ENCODE measurements at places on chromosomes 13 and 19. TPM values are rescaled to one million over a fixed set of nuclear protein-coding genes. Genes with fewer than 3 reads are reported as not detected.
A peak's percentile ranks its signal among the peaks of the same experiment; 100 is the strongest.

DNA sequence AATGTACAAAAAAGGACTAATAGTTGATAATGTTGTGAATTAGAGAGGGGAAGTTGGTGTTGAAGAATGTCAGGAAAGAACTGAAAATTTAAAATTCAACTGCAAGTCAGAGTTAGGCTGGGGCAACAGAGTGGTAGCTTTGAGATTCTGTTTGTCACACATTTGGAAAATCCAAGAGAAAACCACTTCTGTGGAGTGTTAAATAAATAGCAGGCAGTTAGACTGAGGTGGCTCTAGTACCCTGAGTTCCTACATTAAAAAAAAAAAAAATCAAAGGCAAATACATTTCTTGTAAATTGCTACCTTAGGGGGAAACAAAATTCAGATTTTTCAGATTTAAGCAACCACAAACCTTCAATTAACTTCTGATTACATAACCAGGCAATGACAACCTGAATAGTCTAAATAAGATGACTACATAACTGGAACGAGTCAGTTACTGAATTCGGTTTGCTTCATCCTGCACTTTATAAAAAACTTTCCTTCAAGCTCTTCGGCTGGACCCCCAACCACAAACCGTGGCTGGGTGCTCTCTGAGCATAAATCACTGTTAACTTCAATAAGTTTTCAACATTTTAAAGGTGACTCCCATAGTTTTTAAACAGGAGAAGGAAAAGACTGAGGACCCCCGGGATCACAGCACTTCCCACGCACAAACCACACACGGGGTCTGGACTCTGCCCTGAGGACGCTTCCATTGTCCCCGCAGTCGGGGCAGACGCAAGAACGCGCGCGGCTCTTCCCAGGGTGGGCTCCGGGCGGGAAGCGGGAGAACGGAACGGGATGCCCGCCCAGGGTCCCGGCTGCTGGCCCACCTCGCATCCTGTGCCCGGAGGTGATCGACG is 725 bp downstream of the ZNF682 start:
- no peak for DNase-seq

The GNG8 gene
- total RNA-seq: not detected

- DNase-seq: no peak
These were observed 6.1 kb downstream of the NXNL1 start for GRCh38 chr19:17454576-17455071.

DNA sequence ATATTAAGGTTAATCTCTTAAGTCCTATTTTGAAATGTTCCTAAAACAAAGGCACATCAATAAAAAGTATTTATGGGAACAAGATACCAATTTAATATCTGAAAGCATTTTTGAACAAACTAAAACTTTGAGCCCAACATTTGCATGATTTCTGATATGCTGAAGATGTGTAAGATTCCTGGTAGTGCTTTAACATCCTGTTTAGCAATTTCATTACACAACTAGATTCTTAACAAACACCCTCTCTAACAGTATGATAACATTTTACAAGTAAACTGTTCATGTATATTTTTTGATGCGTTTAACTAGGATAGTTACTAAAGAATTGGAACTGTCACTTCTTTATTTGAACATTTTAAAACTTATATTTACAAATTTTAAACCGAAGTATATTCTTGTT is 63.9 kb downstream of the DACH1 start:
- DNase-seq: no peak

The PCSK4 gene
- total RNA-seq: 0.33 TPM

GRCh38 chr13:49219647-49220035 is 497 bp upstream of the MLNR start:
- DNase-seq: no peak

DNA sequence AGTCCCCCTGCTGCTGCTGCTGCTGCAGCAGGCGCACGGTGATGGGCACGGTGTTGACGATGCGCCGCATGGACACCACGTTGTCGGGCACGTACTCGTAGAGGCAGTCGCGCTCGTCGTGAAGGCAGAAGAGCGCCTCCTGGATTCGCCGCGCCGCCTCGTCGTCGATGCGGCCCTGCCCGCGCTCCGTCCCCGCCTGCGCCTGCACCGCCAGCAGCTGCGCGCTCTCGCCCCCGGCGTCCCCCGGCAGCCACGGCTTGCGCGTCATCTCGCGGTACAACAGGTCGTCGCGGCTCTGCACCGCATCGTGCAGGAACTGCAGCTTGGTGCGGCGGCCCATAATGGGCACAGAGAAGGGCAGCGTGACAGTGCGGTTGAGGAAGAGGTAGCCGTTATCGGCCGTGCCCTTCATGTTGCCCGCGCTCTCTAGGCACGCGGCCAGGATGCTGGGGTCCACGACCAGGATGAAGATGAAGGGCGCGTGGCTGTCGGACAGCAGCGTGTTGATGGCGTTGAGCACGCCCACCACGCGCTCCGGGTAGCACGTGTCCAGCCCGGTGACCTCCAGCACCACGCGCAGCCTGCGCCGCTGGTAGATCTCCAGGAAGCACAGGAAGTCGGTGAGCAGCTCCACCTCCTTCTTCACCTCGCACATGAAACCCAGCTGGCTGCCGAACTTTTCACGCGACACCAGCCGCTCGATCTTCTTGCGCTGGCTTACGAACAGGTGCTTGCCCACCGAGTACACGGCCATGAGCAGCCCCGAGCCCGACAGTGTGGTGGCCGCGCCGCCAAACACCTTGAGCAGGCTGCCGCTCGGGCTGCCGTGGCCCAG is 8.1 kb downstream of the NKPD1 start:
- DNase-seq: peak; percentile 31
